ENCODE measurements at places on chromosomes 2 and 18.
A peak's percentile ranks its signal among the peaks of the same experiment; 100 is the strongest.

DNA sequence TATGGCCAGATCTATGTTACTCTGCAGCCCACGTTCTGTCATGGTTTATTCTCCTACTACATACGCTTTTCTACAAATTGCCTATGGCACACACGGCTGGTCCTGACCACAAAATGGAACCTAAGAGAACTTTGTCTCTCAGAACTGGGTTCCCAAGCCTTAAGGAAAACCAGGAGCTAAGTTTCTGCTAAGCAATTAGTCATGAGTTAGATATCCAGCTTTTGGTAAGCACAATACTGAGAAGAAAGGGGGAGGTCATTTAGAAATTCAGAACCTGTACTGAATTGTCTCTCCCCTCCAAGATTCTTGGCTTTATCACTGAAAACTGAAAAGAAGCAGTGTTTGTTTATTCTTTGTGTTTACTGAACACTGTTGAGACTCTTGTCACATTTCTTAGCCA is 283.5 kb upstream of the TANK start:
- no peak for DNase-seq

GRCh38 chr2:36570416-36570815 is 27.6 kb downstream of the FEZ2 start:
- DNase-seq: no peak

DNA sequence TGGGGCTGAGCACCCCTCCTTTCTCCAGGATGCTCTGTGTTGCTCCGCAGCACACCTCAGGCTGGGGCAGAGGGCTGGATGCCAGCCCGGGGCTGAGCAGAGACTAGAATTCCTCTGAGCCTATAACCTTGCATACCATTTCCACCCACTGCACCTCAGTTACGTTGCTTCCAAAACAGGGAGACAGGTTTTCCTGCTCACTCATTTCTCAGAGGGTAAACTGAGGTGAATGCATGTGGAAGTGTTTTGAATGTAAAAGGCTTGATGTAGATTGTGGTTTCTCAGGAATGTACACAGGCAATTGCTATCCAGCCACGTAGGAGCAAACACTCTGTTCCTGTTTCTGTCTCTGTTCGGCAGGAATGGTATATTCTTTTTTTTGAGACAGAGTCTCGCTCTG is 45.3 kb downstream of the EDAR start:
- DNase-seq: no peak

DNA sequence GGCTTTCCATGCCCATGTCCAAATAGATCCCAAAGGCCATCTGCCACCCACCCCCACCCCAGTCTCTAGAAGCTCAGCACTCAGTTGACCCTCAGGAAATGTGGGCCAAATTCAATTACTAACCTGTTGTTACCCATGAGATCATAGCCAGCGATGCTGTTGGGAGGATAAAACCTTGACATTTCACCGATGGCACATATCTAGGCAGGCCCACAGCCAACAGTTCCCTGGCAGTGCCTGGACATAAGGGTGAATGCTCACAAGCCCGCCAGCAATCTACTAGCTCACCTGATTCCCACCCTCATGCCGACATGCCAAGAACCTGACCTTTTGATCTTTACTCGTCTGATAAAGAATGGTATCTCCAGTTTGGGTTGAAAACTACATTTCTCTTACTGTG is 11.8 kb upstream of the ACOXL start:
- no peak for DNase-seq

- peak; percentile 14 for DNase-seq
These were observed 156.1 kb downstream of the LDLRAD4 start for GRCh38 chr18:13374468-13375301.

DNA sequence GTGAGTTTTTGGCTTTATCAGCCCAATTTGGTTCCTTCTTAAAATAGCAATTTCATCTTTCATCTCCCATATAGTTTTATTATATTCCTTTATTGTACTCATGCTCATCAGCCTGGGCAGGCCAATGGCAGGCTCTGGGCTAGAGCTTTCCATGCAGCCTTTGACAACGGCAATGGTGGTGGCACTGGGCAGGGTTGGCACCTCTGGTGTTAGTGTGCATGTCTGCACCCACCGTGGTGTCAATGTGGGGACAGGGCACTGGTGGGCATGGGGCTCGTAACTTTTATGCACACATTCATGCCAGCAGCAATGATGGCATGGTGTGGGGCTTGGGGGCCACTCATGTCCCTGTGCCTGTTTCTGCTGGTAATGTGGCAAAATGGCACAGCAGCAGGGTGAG is 1305.4 kb downstream of the DSC3 start:
- no peak for DNase-seq

DNA sequence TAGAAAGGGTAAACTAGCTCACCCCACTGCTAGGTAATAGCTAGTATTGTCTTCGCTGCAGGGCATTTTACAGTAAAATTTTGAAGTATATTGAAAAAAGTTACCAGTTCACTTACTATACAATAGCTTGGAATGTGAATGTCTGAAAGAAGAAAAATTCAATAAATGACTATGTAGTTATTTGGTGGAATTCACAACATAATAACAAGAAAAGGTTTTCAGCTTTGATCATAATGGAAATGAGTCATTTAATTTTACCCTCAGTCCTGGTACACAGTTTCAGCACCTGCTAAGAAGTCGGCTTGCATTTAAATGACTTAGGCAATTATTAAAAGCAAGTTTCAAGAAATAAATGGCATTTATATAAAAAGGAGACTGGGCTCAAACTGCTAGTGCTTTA is 90.4 kb downstream of the NUP35 start:
- DNase-seq: no peak

DNA sequence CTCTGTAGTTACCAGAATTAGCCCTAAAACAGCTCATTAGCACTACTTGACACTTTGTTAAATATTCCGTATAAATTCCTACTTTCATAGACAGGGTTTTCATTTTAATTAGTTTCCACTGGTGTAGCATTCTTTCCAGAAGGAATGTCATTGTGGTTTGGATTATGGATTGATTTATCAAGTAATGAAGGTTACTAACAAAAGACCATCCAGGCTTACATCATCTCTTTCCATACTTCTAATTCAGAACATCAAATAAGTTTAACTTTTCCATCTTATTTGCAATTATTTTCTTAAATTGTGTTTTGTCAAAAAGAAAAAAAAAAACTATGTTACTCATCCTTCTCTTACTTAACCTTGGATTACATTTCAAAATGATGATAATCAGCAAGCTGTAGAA is 231.8 kb upstream of the SPOPL start:
- no peak for DNase-seq

DNA sequence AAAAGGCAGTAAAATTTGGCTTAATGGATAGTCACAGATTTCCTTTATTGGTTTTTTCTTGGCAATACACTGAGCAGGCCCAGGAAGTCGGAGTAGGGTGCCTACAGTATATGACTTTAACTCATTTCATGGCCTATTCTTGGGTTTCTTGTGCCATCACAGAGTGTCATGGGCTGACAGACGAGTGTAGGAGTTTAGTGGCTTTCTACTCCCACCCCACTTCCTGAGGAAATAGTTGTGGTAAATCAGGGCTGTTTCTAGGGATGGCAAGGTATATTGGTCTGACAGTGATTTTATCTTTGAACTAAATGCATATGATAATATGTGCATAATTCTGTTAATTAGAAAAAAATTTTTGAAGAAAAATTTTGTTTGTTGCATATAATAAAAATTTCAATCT is 100.1 kb downstream of the PLCL1 start:
- DNase-seq: no peak

DNA sequence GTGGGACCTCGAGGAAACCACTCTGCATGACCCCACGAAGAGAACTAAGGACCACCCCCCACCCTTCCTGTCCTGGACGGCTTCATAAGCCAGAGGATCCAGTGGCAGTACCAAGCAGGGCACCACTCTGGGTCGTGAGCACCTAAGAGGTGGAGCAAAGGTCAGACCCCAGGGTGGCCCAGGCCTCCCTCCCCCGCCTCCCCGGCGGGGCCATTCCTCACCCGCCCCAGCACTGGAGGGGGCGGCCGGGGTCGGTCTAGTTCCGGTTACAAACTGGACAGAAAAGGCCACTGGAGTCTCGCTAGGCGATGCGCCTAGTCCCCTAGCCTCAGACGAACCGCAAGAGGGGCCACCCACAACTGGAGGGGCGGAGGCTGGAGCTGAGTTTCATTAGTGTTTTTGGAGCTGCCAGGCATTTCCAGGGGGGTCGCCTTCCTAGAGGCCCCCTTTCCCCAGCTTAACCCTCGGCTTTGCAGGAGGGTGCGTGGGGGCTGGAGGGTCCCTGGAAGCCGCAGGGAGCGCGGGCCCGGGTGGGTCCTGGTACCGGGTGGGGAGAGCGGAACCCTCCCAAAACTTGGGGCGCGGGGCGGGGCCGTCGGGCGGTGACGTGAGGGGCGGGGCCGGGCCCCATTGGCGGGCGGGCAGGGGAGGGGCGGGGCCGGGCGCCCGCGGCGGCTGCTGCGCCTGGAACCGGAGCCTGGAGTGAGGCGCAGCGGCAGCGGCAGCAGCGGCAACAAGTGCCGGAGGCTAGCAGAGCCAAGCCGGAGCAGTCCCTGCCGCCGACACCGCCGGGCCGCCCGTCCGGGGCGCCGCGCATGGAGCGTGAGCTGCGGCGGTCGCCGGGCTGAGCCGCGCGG is at the start of gene B3GNT2:
B3GNT2 (plus strand) TSS at position 695 of the 857 bp plus-strand sequence. CDS start 26,106 bp downstream, outside the sequence.
- peak; percentile 16 for DNase-seq

GRCh38 chr2:215280326-215280725 is 31.5 kb upstream of the ATIC start:
- DNase-seq: no peak

DNA sequence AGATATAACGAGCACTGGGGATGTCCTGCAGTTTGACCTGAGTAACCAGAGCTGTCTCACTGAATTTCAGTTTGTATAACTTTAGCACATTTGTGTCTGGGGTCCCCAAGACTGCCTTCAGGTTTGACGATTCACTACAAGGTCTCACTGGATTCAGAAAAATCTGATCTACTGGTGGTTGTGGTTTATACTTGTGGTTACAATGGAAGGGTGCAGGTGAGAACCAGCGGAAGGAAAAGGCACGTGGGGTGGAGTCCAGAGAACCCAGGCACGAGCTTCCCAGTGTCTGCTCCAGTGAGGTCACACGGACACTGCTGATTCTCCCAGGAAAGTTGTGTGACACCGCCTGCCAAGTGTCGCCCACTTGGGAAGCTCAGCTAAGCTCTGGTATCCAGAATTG is 126.0 kb downstream of the ZNF236 start:
- no peak for DNase-seq

- DNase-seq: no peak
These were observed 211.0 kb downstream of the KCNE4 start for GRCh38 chr2:223262946-223263345.

DNA sequence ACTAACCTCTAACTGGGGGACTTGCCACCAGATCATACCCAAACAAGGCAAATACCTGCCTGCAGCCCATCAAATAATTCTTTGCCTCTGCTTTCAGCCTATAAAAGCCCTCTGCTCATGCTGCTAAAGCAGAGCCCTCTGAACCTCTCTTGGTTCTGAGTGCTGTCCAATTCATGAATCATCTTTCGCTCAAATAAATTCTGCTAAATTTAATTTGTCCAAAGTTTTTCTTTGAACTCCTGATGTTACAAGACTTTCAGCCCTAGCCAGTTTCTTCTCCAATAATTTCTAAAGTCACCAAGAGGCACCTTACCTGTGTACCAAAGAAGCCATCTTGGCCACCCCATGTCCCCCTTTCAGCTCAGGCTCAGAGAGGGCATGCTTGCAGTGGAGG is 72.0 kb downstream of the MRO start:
- no peak for DNase-seq

GRCh38 chr2:44745922-44746766 is 195.4 kb upstream of the SIX3 start:
- DNase-seq: no peak

- DNase-seq: peak; percentile 49
These were observed 757.1 kb upstream of the CDH7 start for GRCh38 chr18:64993695-64994094.

- no peak for DNase-seq
These were observed 101.3 kb upstream of the SALL3 start for GRCh38 chr18:78878335-78878734.

DNA sequence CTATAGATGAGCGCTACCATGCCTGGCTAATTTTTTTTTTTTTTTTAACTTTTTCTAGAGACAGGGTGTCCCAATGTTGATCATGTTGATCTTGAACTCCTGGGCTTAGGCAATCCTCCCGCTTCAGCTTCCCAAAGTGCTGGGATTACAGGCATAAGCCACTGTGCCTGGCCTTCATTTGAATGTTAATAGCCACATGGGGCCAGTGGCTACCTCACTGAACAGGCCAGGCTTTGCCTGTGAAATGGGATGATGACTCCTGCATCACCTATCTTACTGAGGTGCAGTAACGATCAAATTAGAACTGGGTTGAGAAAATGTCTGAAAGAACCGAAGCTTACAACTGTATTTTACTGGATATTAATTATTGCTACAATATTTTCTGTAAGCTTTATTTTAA is 278.7 kb downstream of the TCF4 start:
- no peak for DNase-seq

GRCh38 chr18:42177390-42177789 is 222.4 kb downstream of the PIK3C3 start:
- DNase-seq: no peak

- DNase-seq: no peak
These were observed 776 bp downstream of the EMILIN2 start for GRCh38 chr18:2847317-2848246.

DNA sequence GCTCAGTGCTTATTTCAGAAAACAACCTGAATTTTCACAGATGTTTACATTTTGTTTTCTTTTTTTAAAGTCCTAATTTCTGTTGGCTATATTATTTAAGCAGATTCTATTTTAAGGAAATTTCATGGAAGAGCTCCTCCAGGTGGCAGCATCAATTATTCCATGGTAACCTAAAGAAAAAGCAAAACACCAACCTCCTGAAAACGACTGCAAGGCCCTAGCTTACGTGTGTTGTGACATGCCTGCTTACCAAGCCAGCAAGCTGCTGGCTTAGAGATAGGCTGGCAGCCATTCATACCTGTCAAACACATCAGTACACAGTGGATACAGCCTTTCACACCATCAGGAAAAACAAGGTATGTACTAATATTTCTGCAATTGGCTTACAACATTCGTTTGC is 64.9 kb downstream of the LPIN2 start:
- DNase-seq: peak; percentile 5

GRCh38 chr18:22564036-22564435 is 146.3 kb upstream of the CTAGE1 start:
- no peak for DNase-seq

GRCh38 chr2:240833724-240834285 is 13.8 kb upstream of the KIF1A start:
- no peak for DNase-seq

DNA sequence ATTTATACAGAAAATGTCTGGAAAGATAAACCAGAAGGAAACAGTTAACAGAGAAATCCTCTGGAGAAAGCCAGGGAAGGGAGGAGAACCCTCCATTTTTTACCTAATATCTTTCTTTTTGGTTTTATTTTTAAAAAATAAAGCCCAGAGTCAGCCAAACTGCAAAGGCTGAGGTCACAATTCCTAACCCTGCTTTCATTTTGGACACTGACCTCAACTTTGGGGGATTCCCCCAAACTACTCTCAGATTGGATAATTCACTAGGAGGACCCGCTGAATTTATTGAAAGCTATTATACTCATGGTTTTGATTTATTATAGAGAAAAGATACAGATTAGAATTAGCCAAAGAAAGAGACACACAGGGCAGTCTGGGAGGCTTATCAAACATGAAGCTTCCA is 93.3 kb upstream of the SP3 start:
- no peak for DNase-seq
